HCT116 (cell line): ENCODE measurements at places on chromosomes 11 and 22.
A peak's percentile ranks its signal among the peaks of the same experiment; 100 is the strongest.

DNA sequence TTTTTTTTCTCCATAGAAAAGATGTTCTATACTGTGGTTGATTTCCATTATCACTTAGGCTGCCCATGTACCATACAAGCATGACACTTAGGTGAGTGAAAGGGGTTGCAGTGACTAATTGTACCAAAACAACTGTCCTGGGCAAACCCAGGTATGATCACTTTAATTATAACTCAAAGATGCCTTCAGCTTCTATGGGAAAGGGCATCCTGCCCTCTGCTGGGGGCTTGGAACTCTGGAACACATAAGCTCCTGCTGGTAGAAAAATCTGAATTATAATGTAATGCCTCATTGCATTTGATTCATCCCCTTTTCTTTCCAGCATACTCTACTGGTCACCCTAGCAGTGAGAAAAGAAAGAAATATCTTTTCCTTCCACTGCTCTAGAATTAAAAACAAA lies 206.3 kb downstream of the DDX10 start:
- no peak for DNase-seq

DNA sequence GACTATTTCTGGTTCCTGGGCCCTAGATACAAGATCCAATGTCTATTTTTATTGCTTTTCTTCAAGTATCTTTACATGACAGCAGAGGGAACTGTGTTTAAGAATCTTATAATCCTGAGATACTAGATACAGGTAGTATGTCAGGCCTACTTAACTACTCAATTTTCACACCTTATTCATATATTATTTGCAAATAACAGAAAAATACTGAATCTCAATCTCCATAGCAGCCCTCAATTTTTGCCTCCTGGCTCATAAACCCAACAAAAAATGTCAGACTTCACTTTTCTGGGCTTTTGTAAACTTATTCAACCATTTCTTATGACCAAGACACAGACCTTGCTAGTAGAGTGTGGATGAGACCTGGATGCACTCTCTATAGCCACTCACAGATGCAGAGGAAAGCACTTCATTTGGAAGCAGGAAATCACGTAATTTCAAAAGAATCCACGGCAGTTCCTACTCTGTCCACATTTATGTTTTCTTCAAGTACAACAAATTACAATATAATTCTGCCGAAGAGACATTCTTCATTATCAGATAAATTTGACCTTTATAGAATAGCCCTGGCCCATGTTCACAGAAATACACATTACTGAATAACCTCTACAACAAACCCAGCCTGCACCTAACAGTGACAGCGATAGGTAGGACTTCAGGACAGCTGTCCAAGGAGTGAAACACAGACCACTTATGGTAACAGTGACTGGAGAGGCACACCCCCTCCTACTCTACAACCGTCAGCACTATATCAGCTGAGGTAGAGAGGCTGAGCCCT lies 62.0 kb upstream of the YPEL1 start:
- no peak for DNase-seq

GRCh38 chr11:110773442-110773841 lies 61.2 kb upstream of the ARHGAP20 start:
- DNase-seq, result no peak

DNA sequence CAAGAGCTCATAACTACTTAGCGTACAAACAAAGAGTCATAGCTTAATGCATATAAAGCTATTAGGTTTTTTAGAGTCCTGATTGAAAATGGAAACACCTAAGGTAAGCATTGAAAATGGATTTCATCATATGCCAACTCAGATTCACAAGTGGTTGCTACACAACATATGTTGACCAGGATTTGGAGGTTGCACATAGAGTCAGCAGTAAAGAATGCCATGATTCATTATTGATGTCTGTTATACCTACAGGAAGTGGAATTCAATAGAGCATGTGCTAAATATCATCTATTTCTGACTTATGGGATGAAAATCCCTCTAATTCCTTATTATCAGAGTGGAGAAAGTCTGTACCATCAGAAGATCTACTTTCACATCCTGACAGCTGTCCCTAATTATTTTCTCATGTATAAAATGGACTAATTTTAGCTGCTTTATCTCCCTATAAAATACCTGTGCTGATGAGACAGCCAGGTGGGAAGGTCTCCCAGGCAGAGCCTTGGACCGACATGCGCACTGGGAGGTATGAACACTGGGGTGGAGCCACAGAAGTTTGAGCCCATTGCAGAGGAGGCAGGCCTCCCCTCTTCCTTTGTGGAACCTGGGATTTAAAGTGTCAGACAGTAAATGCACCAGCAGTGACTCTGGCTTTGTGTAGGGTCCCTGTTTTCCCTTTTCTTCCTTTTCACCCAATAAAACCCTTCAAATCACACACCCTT lies 204.2 kb downstream of the AASDHPPT start:
- peak; percentile 18 for DNase-seq

- no peak for DNase-seq
Measured at GRCh38 chr22:44659140-44659539, 42.9 kb upstream of the PRR5 start.

DNA sequence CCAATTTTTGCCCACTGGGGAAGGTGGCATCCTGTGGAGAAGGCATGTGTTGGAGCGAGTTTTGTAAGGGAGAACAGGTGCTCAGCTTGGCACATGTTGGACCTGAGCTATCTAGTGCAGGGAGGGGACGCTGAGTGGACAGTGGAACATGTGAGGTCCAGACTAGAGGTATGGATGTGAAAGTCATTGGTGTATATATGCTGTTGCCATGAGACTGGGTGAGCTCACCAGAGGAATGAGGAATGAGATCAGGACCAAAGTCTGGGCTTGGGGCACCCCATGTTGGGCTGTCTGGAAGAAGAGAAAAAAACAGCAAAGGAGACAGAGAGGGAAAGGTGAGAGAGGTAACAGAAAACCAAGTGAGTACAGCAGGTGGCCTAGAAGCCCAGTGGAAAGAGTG lies 12.3 kb upstream of the SYT7 start:
- no peak for DNase-seq

DNA sequence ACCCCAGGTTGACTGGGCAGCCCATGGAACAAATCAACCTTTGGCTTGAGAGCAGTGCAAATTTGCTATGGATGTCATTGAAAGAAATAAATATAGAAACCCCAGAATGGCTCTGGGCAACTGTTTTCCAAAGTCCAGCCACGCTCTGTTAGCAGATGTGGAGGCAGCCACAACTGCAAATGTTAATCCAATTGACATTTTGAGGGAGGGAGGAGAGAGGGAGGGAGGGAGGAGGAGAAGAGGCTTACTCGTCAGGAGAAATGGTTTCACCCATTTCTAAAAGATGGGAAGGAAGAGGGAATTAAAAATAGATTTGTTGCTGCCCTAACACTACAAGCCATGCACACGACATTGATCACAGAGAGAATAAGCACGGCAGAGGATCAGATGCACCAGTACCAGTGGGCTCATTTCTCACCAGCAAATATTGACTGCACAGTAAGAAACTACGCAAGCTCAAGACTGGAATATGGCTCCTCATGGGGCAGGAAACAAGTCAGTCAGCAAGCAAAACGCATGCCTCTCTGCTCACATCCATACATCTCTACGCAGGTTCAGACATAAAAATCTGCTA lies 229.1 kb downstream of the LARGE1 start:
- DNase-seq, result no peak

DNA sequence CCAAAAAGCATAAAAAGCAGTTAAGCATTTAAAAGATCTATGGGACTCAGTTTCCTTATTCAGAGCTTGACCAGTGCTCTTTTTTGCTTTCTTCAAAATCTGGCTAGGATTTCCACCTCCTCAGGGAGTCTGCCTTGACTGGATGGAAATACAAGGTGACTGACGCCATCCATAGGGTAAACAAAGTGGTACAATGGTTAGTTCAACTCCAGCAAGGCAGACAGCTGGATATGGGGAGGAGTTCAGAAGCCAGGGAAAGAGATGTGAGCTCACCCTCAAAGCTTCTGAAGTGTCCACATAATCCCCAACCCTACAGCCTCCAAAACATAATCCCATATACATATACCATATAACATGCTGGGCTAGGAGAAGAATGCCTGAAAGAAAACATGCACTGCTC lies 52.0 kb downstream of the KIRREL3 start:
- DNase-seq, result no peak

- no peak for DNase-seq
Measured at GRCh38 chr11:77779935-77780334, 40.6 kb downstream of the RSF1 start.
